ENCODE measurements at places on chromosomes 5 and 9.
A peak's percentile ranks its signal among the peaks of the same experiment; 100 is the strongest.

GRCh38 chr9:124386201-124386600, 29.0 kb downstream of the PSMB7 start:
- no peak for DNase-seq

DNA sequence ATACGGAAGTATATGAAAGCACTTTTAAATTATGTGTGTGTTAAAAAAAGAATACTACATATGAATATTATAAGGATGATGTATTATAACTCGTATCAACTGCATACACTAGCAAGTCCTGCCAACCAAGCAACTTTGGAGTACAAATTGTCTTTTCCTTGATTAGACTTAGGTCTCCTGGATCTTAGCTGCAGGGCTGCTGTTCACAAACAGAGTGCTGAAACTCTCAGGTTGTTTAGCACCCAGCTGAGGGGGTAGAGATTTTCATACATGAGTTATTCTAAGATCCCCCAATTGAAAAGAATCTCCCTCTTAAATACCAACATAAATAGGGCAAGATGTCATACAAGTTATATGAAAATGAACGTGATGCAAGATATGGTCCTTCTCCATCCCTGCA, 149.8 kb upstream of the TNC start:
- DNase-seq = peak; percentile 31

DNA sequence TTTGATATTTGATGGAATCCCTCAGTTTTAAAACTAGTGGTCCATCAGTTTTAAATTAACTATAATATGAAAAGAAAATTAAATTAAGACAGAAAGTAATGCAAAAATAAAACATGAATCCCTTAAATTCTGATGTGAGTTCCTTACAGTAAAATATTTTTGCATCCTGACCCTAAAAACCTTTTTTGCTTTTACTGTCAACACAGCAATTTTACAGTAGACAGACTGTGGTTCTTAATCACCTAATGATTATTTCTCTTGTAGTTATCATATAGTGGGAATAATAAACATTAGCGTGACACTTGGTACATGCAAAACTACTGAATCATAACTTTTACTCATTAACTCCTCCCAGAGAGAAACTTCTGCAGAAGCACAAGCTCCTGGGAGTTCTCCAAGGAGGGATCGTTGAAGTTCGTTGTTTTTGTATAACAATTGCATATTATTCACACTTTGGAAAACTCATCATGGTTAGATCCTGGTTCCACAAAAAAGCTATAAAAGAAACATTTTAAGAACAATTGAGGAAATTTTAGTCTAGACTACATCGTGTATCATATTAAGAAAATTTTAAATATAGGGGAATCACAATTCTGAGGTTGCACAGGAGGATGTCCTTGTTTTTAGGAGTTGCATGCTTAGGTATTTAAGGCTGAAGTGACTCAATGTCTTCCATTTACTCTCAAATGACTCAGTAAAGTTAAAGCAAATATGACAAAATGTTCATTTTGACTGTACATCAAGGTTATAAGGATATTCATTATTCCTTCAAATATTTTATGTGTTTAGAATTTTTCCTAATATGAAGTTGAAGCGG, 88.2 kb upstream of the NIPAL4 start:
- no peak for DNase-seq

GRCh38 chr5:11082404-11082945, 321.4 kb upstream of the DAP start:
- DNase-seq = no peak

DNA sequence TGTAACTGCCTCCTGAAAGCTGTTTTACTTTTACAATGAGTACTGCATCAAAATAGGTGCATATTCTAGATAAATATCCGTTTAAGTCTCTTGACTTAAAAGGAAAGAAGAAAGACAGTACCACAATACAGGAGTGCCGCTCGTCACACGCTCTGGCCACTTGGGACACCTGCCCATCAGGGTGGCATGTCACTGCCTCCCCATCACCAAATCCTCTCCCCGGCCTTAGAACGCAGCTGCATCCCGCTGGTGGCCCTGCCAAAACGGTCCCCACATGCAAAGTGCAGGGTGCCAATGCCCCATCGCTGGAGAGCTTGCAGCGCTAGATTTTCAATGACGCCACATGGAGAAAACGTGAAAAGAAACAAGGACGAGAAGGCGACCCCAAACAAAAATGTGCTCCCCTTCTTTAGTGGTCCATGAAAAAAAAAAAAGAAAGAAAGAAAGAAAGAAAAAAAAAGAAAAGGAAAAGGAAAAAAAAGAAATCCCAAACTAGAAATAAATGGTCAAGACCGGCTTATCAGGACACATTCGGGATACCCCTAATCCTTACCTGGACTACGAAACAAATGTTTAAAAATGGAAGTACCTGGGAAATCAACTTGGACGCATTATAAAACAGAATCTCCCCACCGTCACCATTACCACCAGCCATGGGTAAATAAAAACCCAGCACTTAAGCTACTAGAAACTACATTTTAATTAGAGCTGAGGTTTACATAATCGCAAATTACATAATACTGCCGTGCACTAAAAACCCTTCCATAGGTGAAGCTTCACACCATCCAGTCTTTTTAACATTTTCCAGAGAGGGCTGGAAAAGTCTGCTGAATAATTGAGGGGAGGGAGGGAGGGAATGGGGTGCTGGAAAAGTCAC, 1.0 kb downstream of the ANKH start:
- peak; percentile 25 for DNase-seq

GRCh38 chr9:660227-660626, 181.3 kb upstream of the DMRT1 start:
- no peak for DNase-seq

DNA sequence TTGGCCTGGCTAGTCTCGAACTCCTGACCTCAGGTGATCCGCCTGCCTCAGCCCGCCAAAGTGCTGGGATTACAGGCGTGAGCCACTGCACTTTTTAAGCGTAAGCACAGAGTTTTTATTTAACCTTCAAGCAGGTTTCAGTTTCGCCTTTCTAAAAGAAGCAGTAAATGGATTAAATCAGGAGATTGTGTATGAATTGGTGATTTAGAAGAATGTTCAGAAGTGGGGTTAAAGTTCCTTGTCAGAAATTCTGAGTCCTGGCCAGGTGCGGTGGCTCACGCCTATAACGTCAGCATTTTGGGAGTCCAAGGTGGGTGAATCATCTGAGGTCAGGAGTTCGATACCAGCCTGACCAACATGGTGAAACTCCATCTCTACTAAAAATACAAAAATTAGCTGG, 12.2 kb downstream of the HSPA4 start:
- no peak for DNase-seq

GRCh38 chr9:81321551-81321950, 367.8 kb downstream of the TLE1 start:
- no peak for DNase-seq

DNA sequence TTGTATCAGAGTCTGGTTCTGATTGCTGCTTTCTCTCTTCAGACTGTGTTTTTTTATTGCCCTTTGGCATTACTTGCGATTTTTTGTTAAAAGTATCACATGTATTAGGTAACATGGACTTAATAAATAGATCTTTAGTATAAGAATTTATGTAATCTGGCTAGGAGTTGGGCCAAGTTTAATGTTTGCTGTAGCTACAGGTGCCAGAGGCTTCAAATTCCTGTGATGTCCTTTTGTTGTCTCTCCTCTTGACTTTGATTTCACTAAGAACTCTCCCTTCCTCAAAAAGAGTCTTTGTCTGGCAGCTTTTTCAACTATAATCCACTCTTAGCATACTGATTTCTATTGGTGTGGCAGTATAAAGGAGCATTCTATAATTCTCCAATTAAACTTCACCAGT, 313.1 kb downstream of the DTWD2 start:
- DNase-seq = no peak

Data from neural progenitor cell (in vitro differentiated cells).